SK-MEL-5 (cell line): ENCODE measurements at places on chromosomes 3 and 15. TPM values are rescaled to one million over a fixed set of nuclear protein-coding genes. Genes with fewer than 3 reads are reported as not detected.

ONECUT1 gene
- total RNA-seq: 5.0 and 6.5 TPM in 2 replicates

PLA2G4E gene
- total RNA-seq: not detected in 2 replicates

DNA sequence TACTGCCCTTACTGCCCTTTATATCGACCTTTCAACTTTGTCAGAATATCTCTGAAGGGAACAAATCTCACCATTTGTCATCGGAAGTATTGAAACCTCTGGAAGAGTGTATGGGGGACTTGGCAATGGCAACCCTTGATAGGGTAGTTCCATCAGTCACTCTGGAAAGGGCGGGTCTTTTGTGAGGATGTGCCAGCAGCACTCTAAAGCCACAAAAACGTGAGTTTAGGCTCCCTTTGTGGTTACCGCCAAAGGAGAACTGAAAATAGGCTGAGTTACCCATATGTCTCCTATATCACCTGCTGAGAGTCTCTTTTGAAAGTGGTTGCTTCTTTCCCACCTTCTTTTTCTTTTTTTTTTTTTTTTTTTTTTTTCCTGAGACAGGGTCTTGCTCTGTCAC lies 296.8 kb upstream of the CHRM5 start:
- no peak for DNase-seq

KNG1 gene
- not detected in 2 replicates for total RNA-seq

DNA sequence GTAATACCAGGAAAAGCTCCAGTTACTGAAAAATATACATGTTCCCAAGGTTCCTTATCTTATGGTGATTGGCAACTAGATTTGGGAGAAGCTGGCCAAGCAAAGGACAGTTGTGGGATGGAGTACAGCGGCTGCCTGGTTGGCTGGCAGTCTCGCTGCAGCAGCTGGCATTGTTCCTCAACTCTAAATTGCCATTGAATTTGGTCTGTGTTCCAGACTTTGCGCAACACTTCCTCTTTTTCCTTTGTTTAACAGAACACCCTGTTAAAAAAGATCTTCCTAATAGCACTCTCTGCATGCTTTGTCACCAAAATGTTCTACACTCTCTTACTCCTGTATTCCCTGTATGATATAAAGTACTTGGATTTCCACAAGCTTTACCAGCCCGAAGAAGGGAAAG lies 420.6 kb upstream of the RBMS3 start:
- DNase-seq: no peak

DOCK3 gene
- 0.11 and 0.26 TPM in 2 replicates for total RNA-seq

GRCh38 chr15:96627031-96627568 lies 296.6 kb downstream of the NR2F2 start:
- DNase-seq: no peak

GUCA1C gene
- total RNA-seq: not detected in 2 replicates

SH2D7 gene
- total RNA-seq: not detected in 2 replicates

GRCh38 chr15:59371458-59372351 lies 966 bp downstream of the MYO1E start:
- peak; percentile 20 for DNase-seq

GRCh38 chr3:141243271-141243707 lies 11.7 kb downstream of the PXYLP1 start:
- no peak for DNase-seq

GRCh38 chr3:195715583-195716266 lies 5.1 kb upstream of the MUC20 start:
- peak; percentile 46 for DNase-seq

DNA sequence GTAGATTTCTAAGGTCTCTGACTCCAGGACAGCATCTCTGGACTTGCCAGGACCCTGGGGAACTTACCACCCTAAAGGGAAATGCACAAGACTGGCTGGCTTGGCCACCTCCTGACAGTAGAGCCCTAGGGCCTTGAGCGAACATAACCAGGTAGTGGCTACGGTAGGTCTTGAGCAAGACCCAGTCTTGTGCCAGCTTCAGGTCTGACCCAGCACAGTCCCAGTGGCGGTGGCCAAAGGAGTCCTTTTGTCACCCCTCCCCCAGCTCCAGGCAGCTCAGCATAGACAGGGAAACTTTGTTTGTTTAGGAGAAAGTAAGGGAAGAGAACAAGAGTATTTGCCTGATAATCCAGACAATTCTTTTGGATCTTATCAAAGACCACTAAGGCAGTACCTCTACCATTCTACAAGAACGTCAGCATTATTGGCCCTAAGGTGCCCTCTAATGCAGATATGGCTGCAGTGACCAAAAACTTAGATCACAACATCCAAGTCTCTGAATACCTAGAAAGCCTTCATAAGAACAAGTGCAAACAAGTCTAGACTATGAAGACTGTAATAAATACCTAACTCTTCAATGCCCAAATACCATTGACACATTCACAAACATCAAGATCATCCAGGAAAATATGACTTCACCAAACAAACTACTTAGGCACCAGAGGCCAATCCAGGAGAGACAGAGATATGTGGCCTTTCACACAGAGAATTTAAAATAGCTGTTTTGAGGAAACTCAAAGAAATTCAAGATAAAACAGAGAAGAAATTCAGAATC lies 38.7 kb upstream of the FBN1 start:
- DNase-seq: no peak

WDR49 gene
- not detected in 2 replicates for total RNA-seq

- no peak for DNase-seq
Measured at GRCh38 chr15:41493902-41494189, 172 bp downstream of the ITPKA start.

DNA sequence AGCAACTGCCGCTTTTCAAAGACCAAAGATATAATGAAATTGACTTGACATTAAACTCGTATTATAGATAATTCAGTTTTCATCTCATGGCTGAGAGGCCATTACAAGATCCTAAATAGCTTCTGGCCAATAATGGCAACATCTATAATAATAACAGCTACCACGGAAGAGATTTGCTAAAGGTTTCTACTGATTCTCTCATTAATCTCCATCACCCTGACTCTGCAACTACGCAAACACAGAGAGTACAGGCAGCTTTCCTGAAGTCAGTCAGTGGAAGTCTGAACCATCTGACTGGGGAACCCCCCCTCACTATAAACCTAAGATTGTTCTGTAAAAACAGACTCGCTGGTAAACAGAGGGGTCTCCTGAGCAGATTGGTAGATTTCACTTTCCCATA lies 257.1 kb downstream of the MAGI1 start:
- DNase-seq: no peak

GRCh38 chr3:86961297-86961696 lies 29.7 kb downstream of the VGLL3 start:
- DNase-seq: no peak

DNA sequence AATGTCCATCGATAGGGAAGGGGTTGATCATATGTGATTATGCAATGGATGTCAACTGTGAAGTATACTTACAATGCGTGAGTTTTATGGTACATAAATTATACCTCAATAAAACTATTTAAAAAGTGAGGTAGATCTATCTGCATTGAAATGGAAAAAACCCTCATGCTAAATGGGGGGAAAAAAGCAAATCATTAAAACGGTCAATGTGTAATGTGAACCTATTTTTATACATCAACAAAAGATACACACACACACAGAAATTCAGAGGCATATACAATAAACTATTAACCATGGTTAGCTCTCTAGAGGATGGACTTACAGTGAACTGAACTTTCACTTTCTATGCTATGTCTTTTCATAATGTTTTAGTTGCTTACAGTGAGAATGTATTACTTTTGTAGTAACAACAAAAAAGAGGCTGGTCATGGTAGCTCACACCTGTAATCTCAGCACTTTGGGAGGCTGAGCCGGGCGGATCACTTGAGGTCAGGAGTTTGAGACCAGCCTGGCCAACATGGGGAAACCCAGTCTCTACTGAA lies 23.1 kb downstream of the STIMATE start:
- DNase-seq: no peak

- no peak for DNase-seq
Measured at GRCh38 chr15:74024687-74025086, 30.2 kb downstream of the PML start.

FGF7 gene
- 20.3 TPM in 2 replicates for total RNA-seq

DNA sequence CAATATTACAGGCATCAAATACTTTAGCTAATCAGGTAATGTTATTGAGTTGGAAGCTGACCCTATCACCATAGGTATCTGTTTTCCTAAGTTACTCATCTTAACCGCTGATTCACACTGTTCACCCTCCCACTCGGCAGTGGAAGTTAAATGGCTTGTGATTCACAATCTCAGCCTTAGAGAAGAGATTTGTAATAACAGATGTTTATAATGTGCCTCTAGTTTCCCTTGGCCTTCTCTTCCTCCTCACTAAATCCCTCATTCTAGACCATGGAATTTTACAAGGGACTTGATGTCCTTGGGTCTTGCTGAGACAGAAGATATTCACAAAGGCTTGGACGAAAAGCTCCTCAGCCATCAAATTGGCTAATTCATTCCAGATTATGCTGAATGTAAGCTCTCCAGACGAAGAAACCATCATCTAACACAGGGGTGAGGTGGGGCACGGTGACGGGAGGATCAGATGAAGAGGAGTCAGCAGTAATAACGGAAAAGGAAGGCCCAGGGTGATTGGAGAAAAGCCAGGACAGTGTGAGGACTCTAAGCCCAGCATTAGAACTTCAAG lies 931.7 kb downstream of the MCTP2 start:
- no peak for DNase-seq

DNA sequence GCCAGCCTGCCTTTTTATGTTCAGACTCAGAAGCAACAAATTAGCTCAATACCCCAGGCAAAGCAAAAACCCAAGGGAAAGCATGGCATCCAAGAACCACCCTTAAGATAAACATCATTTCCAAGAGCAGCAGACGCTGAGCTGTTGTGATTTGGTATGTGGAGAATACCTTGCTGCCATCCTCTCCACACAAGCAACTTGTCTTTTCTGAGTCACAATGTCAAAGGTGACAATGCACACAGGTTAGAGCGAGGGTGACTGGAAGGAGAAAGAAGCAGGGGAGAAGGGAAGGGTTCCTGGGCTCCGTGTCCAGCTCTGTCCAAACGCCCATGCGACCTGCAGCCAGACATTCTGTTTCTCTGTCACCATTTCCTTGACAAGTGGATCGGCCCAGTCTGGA lies 6.0 kb downstream of the PCSK6 start:
- no peak for DNase-seq

DNA sequence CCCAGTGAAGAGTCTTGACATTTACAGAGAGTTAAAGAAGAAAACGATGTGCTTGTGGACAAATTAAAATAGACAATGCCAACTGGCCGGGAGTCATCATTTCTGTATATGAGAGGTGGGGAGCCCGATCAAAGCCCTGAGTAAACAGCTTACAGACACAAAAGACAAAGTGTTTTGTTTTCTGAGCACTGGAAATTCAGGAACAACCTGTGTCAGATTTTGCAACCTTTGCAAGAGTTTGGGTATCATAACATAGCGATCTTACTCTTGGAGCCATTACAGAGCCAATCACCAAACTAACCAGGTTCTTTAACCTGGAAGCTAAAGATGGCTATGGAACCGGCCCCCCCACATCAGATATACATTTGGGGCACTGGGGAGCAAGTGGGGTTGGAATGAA lies 101.9 kb upstream of the LRIG1 start:
- no peak for DNase-seq

DNA sequence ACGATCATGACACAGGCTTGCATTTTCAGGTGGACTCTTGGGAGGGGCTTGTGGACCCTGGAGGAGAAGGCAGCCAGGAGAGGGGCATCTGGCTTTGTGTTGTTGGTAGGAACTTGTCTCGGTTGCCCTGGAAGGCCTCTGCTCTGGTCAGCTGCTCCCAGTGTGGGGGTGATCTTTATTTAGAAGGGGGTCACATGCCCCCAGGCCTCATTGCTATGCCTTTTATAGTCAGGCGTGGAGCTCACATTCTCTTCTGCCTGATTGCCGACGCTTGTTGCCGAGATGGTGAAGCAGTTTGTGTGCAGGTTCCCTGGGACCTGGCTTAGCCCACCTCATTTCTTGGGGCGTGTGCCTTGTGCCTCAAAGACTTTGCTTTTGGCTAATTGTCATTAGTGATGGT lies 66.6 kb downstream of the IGF1R start:
- no peak for DNase-seq
